EL (cell line): ENCODE measurements at places on chromosomes 3 and 15.

DNA sequence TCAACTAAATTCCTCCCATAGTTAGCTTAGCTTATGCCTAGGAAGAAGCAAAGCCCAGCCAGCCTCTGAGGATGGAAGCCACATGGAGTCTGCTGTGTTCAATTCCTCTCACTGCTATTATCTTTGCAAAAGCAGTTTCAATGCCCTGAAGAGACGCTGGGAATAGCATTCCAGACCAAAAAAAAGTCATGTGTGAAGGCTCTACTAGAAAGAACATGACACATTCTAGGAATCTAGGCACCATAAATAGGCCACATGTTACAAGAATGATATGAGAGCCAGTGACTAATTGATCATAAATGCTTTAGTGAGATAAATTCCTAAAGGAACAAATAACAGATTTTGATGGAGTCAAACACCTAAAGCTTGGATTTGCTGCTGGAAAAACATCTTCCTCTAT lies 800.8 kb downstream of the TUSC7 start:
- peak; percentile 70 for DNase-seq

GRCh38 chr15:90037511-90037860 lies 36.4 kb downstream of the ZNF710 start:
- peak; percentile 91 for DNase-seq

DNA sequence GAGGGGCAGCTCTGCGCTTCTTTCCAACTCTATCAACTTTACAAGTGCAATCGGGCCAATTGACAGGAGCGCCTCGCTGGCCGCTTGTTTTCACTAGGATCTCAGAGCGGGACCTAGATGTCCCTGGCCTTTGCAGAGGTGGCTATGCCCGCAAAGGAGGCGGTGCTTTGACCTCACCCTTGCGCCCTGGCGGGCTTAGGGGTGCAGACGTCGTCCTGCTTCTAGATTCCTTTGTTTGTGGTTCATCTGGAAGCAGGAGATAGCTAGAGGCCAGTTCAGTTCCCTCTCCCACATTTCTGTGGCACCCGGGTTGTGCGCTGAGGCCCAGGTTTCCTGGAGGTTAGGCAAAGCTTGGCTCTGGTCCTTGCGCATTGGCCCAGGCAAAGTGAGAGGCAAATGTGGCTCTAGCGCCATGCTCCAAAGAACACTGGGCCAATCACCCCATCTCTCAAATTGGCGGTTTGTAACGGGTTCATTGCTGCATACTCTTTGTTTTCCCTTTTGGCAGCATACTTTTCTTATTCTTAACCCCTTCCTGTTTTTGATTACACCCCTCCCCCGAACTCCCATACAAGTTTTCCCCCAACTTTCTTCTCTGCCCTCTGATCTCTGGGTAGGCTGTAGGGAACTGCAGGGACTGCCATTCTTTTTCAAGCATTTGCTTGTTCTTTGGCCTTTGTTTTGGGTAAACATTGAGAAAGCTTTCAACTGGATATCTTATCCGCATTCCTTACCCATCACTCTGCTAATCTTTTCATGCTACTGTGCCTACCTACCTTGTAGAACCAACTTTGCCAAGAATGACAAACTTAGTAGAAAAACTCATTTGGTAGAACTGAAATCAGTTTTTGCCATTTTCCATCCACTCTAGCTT lies 1.4 kb downstream of the PPM1L start:
- no peak for DNase-seq

- DNase-seq = peak; percentile 80
Measured at GRCh38 chr15:49675041-49675440, 54.2 kb downstream of the DTWD1 start.

DNA sequence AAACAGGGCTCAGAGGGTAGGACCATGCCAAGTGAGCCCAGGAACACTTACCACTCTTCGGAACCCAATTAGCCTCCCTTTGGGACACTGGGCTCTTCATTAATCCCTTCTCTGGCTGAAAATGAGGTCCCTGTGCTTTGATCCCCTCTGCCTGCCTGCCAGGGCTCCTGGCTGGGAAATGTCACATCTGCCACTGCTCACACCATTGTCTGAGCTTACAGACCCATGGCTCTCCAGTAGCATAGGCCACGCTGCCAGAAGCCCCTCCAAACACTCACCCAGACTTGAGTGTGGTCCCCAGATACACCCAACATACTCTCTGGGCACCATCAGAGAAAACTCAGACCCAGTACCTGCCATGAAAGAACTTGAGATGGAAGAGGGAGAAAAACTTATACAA lies 287.3 kb downstream of the XXYLT1 start:
- DNase-seq = no peak
